ENCODE measurements at places on chromosomes 12 and 14.

GRCh38 chr14:38302966-38303365, 47.1 kb upstream of the CLEC14A start:
- no peak for DNase-seq

- no peak for DNase-seq
Measured at GRCh38 chr14:99254328-99255009, 17.5 kb downstream of the BCL11B start.

DNA sequence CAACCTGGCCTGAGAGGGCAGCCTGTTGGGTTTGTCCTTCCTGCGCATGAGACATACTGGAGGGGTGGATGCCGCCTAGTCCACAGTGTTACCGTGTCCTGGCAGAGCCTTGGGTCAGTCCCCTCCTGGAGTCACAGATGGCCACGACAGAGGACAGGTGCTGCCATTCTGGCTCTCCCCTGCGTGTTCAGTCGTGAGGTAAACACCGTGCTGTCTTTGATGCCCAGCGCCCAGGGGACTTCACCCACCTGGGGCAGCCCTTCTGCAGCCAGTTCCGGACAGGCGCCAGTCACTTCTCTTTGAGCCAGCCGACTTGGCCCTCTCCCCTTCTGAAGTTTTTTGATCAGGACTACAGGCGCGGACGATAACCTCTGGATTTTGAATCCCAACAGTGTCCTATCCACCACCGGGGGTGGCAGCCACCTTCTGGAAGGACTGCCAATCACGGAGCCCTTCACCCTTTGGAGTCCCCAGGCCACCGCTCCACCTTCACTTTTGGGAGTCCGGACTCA, 933.0 kb downstream of the DIO2 start:
- no peak for DNase-seq

DNA sequence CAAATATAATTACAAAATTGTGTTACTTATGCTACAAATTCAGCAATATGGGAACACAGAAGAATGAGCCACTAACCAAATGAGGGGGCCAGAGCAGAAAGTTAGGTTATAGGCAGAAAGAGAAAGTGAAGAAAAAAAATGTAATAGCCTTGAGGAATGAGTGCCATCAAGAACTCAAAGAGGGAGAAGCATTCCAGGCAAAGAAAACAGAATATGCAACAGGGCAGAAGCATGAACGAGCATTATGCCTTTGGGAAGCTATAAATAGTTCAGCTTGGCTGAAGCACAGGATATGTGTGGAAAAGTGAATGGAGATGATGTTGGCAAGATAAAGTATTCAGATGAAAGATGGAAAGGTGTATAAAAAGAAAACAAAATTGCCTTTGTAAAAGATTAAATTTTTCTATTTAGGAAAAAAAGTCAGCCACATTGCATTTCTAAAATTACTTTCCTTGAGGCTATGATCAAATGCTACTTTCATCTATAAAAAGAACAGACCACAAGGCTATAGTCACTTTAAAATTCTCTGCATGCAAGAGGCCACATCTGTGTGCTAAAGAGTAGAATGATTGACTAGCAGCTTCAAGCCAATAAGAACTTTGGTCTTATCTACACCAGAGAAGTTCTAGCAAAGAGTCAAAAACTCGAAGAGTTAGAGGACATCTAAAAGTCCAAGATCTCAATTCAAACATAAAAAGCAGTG, 193.6 kb upstream of the GARIN6 start:
- DNase-seq: no peak

DNA sequence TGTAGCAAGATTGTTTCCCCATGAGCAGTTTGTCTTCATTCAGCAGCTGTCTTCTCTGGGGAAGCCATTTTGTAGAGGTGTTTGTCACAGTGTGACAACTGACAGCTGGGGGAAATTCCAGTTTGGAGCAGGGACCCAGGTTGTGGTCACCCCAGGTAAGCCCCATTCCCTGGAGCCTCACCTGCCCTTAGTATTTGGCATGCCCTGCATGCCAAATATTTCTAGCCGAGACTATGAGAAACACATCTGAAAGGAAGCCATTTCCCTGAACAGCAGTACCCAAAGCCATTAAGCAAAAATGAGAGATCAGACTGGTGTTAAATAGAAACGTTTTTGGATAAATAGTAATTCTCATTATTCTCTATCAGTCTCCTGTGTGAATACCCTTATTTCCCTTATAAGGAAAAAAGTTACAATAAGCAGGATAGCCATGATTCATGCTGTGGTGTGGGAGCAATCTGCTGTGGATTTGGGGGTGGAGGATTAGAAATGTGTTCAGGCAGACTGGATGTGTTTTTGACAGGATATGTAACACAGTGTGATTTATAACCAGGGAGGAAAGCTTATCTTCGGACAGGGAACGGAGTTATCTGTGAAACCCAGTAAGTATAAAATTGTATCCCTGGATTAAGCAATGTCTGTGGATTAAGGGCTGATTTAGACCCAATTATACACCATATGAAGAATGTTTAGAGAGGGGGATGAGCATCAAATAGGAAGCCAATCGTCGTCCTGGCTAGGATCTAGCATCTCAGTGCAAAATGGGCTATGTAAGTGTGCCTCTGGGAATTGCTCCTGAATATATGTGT, 68.9 kb downstream of the DAD1 start:
- DNase-seq: peak; percentile 20

DNA sequence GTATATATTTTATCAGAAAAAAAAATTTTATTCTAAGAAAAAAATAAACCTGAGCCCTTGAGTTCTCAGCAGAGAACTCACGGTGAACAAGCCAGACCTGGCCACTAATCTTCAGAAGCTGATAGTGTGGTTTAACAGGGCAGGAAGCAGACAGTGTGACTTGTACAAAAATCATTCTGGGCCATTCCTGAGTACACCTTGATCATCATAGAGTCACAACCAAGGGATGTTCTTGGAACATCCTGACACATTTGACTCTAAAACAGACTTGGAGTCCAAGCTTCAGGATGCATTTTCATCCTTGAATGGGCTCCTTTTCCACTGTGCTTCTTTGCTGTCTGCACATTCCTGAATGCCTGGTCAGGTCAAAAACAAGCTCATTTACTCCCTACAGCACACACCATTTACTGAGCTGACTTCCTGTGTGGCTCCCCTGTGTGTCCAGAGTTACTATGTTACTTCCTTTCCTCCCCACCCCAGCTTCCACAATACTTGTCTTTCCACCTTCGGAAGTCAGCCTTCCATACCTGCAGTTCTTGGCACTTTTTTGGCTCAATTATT, 112.0 kb downstream of the ANO6 start:
- DNase-seq: no peak

GRCh38 chr12:69039911-69040310, 106.9 kb upstream of the CPM start:
- DNase-seq: no peak

- DNase-seq: no peak
Measured at GRCh38 chr12:116806845-116807440, 68.8 kb downstream of the RNFT2 start.

GRCh38 chr12:57518920-57519795, 1.2 kb downstream of the DDIT3 start:
- DNase-seq: no peak

GRCh38 chr12:19489168-19489567, 49.9 kb downstream of the AEBP2 start:
- no peak for DNase-seq

- no peak for DNase-seq
Measured at GRCh38 chr14:33560718-33561431, 390.0 kb downstream of the EGLN3 start.

- DNase-seq: no peak
Measured at GRCh38 chr12:53151039-53151438, 29.5 kb upstream of the ZNF740 start.

DNA sequence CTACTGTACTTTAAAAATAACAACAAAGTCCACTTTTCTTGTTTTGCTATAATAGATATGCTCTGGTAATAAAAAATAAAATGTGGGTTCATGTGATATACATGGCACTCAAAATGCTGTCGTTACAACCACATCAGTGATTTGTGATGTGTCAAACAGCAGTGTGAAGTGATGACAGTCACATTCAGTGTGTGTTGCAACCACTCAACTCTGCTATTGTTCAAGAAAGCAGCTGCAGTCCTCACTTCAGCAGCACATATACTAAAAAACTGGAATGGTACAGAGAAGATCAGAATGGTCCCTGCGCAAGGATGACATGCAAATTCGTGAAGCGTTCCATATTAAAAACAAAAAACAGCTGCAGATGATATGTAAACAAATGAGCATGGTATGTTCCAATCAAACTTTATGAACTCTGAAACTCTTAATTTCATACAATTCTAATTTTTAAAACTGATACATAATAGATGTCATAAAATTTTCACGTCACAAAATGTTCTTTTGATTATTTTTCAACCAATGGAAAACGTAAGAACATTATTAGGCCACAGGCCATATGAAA, 6.7 kb downstream of the TRMT5 start:
- no peak for DNase-seq

DNA sequence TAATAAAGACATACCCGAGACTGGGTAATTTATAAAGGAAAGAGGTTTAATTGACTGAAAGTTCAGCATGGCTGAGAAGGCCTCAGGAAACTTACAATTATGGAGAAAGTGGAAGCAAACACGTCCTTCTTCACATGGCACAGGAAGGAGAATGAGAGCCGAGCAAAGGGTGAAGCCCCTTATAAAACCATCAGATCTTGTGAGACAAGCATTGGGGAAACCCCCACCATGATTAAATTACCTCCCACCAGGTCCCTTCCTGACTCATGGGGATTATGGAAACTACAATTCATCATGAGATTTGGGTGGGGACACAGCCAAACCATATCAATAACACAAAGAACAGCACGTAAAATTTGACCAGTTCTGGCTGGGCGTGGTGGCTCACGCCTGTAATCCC, 85.6 kb upstream of the ATF7IP start:
- DNase-seq: no peak

GRCh38 chr14:63939006-63939270, 86.1 kb downstream of the SYNE2 start:
- DNase-seq: no peak

GRCh38 chr12:28202374-28203130, 12.3 kb downstream of the CCDC91 start:
- no peak for DNase-seq

GRCh38 chr12:50246197-50246865, 37.0 kb downstream of the LIMA1 start:
- no peak for DNase-seq

DNA sequence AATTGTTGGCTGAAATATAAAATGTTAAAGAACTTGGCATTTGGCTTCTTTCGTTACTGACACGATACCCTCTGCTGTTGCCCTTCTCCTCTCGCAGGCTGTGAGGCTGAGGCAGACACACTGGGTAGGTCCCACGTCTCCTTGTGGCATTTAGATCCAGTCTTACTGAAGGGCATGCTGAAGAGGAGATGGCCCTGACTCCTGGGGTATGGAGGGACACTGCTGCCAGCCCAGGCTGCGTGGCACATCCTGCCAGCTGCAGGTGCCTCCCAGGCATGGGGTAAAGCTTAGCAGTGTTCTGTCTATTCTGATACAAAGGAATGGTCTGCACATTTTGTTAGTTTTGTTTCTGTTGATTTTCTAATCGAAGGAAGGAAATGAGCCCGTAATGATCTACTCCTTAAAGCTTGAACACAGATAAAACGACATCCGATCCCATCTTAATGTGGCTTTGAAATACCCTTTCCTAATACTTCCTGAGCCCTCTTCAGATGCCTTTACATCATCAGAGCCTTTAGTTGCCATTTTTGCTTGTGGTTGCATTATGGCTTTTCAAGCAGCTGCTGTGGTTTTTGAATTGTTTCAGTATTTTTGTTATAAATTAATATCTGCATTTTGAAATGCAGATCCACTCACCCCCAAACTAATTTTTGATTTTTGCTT, 61.1 kb downstream of the WDR20 start:
- no peak for DNase-seq

DNA sequence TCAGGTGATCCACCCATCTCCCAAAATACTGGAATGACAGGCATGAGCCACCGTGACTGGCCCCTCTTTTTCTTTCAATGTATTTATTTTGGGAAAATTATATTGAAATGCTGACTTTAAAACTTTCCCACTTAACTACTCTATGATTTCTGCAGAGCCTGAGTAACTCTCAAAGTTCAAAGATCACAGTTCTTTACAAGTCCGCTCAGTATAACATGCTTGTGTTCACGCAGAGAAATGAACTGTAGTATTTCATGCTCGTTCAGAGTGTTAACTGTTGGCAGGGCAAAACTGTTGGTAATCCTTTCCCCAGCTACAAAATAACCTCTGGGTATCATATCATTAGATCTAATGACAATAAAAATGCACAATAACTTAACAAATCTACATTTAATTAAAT, 50.7 kb upstream of the ADAMTS20 start:
- no peak for DNase-seq

DNA sequence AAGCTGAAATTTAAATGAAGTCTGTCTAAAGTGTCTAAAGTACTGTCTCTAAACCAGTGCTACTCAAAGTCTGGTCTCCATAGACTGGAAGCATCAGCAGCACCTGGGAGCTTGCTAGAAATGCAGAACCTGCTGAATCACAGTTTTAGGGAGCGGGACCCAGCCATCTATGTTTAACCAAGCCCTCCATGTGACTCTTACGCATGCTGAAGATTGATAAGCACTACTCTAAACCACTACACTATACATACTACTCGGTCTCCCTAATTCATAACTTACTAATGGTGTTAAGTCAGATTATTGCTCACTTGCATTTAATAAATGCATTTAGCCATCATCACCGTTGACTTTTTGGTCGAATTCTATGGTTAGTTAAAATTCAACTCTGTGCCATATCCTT, 88.8 kb downstream of the SLC25A21 start:
- DNase-seq: no peak

GRCh38 chr12:57430112-57430930, 522 bp downstream of the R3HDM2 start:
- DNase-seq: no peak

DNA sequence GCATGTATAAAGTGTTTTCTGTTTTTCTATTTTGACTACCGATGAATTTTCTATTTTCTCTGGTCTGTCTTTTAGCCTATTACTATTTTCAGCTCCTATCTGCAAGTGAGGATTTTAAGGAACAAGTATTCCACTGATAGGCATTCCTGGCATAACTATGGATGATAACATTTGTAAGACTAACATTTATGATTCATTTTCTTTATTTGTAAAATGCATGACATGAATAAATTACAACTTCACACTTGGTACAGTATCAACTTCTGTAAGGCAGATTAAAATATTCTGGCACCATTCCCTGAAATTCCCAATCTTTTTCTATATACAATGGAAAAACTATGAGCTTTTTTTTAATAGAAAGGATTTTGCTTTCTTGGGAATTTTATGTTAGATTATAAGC, 121.0 kb upstream of the GARIN2 start:
- DNase-seq: no peak

- DNase-seq: no peak
Measured at GRCh38 chr12:58967561-58967960, 47.3 kb upstream of the LRIG3 start.
